ENCODE measurements at places on chromosomes 4 and X.

- DNase-seq = no peak
Observed at GRCh38 chrX:46649421-46650260, 76.1 kb downstream of the CHST7 start.

DNA sequence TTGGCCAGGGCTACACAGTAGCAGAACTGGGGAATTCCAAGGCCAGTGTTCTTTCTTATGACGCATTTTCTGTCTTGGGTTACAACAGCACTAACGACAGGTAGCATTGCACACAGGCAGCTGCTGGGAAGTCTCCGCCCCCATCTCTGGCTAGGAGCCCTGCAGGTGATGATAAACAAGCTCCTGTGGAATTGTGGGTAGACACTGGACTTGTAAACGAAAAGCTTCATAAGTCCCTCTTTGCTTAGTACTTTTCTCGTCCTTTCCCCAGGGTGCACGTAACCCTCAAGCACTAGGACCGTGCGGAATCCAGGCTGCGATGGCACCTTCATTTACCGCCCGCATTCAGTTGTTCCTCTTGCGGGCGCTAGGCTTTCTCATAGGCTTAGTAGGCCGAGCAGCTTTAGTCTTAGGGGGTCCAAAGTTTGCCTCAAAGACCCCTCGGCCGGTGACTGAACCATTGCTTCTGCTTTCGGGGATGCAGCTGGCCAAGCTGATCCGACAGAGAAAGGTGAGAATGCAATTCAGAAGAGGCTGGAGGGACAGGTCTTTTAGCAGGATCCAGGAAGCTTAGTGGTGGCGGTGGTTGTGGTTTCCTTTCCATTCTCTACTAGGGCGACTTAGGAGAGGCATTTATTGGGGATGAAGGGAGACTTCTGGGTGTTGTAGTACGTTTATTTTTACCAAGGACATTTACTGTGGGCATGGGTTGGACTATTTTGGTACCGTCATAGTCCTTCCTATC lies at the start of gene FAAH2:
TSS of gene FAAH2 (plus strand) at position 200 of the 745 bp plus-strand sequence. CDS start at position 320, 120 bp downstream.
- no peak for DNase-seq

DNA sequence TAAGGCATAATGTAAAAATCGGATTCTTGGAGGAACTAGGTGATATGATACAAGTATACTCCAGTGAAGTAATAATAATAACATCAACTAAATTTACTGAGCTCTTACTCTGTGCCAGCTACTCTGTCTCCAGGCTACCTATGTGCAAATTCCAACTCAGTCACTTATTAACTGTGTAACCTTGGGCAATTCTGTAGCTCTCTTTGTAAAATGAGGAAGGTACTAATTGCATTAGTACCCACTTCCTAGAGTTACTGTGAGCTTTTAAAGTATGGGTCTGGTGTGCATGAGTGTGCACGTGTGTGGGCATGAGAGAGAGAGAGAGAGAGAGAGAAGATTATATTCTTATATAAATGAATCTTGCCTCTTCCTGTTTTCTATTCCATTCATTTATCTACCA lies 169.9 kb downstream of the KCNIP4 start:
- no peak for DNase-seq

DNA sequence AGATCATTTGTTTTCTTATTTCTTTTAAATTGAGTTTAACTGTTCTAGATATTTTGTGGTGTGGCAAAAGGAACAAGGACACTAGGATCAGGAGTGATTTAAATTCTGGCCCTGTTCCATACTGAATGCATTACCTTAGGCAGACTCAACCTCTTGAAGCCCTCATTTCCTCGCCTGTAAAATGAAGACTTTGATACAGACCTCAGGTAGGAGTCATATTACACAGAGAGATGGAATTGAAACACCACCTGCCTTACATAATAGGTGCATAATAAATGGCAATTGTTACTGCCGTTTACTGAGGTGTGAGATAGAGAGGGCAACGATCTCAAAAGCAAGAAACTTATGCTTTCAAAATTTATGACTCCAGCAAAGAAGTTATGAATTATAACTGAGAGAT lies 28.2 kb upstream of the RASSF6 start:
- no peak for DNase-seq
